Left lobe of liver (tissue), 2 donors: ENCODE measurements at places on chromosomes 3 and 15.

DNA sequence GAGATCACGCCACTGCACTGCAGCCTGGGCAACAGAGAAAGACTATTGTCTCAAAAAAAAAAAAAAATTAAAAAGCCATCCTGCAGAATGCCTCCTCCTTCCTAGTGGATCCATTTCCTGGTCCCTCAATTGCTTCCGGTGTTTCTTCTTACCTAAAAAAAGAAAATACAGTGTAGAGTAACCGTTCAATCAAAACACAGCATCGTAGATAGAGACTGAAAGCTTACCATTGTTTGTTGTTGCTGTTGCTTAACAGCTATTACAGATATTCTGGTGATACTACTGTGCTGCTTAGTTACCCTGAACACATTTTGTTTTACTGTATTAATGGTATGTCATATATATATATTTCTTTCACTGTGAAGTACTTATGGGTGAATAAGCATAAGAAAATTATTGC is 105.5 kb upstream of the LRRFIP2 start:
- no peak for DNase-seq

- no peak for DNase-seq
Measured at GRCh38 chr3:23314981-23315762, 112.0 kb downstream of the UBE2E2 start.

- DNase-seq = peak; percentile 86
Measured at GRCh38 chr3:125437631-125438435, 62.7 kb upstream of the ZNF148 start.

DNA sequence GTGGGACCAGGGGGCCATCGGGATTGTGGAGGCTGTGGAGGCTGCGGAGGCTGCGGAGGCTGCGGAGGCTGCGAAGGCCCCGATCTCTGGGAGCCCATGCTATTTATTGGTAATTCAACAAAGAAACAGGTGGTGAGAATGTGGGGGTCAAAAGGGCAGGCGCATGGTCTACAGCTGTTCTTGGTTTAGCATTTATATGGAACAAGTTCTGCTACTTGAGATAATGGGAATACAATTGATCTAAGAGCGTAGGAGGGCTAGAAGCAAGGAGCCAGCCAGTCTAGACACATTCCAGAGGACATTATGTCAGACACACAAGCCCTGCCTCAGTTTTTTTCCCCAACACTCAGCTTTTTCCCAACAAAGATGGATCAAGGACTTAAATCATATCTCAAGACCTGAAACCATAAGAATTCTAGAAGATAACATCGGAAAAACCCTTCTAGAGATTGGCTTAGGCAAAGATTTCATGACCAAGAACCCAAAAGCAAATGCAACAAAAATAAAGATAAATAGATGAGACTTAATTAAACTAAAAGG is 20.1 kb downstream of the C3orf80 start:
- DNase-seq = no peak

GRCh38 chr15:82804575-82804949 is 1.3 kb downstream of the FSD2 start:
- no peak for DNase-seq

DNA sequence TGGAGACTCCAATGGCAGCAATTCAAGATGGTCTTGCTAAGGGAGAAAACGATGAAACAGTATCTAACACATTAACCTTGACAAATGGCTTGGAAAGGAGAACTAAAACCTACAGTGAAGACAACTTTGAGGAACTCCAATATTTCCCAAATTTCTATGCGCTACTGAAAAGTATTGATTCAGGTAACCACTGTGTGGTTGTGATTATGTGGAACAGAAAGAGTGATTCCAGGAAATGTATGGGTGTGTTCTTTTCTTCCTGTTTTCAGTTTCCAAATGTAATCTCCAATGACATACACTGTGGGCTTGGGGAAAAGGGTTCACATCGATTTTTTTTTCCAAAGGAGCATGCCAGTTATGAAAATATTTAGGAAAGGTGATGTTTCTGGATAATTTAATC is 10.9 kb downstream of the SCG3 start:
- no peak for DNase-seq

DNA sequence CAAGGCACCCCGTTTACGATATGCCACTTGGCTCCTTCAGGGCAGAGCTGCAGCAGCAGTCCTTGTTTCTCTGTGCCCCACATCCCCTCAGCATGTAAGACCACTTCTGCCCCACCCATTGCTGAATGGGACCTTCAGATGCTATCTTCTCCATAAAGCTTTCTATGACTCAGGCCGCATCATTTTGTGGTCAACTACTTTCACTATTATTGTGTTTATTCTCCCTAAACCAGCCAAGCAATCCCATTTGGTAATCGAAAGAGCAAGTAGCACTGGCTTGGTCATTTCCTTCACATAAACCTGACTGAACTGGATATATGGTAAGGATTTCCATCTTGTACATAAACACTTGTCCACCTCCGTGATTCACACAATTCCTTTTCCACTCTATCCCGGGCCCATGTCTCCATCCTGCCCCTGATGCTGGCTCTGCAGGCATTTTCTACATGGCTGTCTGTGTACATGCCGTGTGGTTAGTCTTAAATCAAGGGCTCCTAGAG is 25.7 kb downstream of the LIPC start:
- DNase-seq = no peak

- DNase-seq = no peak
Measured at GRCh38 chr3:128311441-128311844, 155.2 kb downstream of the DNAJB8 start.

- DNase-seq = no peak
Measured at GRCh38 chr15:69127306-69127705, 33.1 kb upstream of the GLCE start.

DNA sequence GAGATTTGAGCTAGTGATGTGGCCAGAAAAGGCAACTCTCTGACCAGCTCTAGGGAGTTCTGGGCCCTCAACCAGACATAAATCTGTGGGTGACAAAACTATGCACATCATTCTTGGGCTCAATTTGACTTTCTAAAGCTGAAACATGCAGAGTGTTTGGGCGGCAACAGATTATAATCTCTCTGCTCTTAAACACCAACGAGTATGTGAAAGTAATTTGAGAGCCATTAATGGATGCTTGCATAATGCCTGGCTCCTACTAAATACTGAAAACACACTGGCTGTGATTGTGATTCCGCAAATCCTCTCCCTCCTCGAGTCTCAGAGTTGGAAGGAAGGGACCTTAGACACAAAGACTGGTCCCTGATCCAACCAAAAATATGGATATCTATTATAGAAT is 186.7 kb downstream of the UACA start:
- DNase-seq = no peak

- DNase-seq = no peak
Measured at GRCh38 chr3:46020766-46021510, 6.3 kb downstream of the XCR1 start.

DNA sequence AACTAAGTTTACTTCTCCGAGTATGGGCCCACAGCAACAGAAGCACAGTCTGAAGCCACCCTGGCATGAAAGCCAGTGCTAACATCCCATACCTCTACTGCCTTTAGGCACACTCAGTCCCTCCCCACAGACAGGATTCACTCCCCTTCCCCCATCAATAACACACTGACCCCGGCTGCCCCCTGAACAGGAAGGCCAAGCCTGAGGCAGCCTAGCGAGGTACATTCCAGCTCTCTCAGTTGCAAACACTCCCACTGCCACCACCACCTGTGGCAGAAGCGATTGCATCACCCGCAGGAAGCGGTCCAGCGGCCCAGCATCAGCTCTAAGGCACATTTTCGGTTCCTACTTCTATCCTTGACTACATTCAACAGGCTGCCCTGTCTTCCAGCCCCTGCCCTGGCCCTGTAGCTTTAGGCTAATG is 7.0 kb upstream of the BMF start:
- DNase-seq = peak; percentile 74

GRCh38 chr15:60478566-60479360 is at the start of gene ICE2:
Gene ICE2, minus strand, starts transcription at chr15:60479142. Its CDS starts 1,165 bp downstream, at chr15:60477977.
- DNase-seq = peak; percentile 96

GRCh38 chr3:194137506-194138474 is 1.8 kb downstream of the HES1 start:
- peak; percentile 97 for DNase-seq

DNA sequence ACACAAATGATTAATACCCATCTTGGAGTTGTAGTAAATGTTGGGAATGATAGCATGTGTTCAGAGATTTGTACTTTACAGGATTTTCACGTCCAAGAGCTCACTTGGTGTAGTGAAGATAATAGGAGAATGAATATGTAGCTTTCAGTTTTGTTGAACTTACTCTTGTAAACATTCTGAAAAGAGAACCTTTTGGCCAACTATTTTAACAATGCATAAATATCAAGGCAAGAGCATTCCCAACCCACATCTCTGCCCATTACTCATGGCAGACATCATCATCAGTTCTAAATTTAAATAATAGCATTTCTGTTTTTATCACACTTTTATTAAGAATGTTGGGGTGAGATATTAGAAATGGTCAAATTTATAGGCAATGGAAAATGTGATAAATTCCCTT is 465.2 kb upstream of the TPRG1 start:
- no peak for DNase-seq

GRCh38 chr15:29681166-29681845 is 141.0 kb downstream of the TJP1 start:
- DNase-seq = peak; percentile 28

DNA sequence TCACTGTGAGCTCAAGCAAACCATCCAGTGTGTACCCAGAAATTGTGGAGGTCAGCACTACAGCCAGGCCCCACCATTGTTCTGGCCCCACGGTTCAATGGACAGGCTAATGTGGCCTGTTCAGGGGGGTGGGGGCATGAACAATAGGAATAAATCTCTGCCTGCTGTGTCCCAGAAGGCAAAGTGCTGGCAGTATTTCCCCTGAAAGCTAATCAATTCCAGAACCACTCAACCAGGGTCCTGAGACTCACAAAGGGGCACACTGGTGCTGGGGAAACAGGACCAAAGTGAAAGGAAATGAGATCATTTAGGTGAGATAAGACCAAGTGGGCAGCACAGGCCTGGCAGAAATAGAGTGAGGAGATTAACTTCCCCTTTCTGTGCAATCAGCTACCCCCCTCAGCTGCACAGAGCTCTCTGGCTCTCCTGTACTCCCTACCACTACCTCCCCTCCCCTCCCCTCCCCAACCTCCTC is 11.5 kb downstream of the CRYGS start:
- no peak for DNase-seq

DNA sequence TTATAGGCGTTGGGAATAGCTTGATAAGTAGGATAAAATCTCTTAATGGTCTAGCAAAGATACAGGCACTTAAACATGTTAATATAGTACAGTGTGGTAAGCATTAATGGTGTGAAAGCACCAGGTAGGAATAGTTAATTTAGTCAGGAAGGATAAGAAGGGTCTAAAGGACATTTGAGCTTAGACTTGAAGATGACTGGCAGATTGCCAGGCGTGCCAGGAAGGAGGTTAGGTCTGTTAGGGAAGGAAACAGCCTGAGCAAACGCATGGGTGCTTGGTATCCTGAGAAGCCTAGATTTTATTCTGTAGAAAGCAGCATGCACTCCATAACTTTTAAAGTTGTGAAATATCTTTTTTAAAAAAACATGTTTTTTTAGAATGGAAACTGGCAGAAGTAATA is 17.7 kb downstream of the SEC62 start:
- DNase-seq = no peak

DNA sequence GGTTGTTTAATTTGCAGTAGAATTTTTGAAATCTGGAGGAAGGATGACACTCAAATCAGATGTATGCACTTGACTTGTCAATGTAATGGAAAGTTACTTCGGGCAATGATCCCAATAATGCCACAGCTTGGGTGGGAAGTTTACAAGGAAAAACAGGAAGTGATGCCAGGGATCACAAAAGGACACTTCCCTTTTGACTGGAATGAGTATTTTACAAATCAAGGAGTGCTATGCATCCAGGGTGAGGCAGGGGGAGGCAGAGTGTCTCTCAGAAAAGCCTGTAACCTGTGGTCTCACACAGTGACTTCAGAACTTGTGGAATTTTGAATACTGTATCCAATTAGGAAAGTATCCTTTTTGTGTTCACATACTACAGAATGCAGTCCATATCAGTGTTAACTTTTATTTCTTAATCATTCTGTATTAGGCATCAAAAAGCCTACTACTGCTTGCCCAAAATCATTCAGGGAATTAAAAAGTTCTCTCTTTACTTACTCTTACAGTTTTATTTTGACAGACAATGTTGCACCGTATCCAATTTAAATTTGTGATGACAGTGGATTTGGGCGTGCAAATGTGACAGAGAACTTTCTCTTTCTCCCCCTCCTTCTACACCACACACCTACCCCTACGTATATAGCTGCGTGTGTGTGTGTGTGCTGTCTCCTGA is 445.1 kb downstream of the MECOM start:
- DNase-seq = no peak

- DNase-seq = no peak
Measured at GRCh38 chr3:11604139-11604892, 39.4 kb downstream of the VGLL4 start.

DNA sequence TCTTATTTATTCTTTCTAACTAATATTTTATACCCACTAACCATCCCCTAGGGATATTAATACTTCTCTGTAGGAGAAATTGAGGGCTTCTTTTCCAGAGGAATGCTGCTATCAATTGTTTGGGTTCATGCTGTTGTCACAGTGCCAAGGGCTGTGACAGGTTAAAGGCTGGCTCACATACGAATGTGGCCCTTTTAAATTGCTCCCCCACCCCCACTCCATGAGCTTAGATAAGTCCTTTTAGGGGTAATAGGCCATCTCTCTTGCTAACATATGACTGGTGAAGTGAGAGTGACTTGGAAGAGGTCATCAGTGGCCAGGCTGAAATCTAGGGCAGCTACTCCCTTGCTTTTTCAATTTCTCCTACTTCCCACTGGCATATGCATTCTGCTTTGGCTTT is 121.9 kb upstream of the DPH6 start:
- no peak for DNase-seq

DNA sequence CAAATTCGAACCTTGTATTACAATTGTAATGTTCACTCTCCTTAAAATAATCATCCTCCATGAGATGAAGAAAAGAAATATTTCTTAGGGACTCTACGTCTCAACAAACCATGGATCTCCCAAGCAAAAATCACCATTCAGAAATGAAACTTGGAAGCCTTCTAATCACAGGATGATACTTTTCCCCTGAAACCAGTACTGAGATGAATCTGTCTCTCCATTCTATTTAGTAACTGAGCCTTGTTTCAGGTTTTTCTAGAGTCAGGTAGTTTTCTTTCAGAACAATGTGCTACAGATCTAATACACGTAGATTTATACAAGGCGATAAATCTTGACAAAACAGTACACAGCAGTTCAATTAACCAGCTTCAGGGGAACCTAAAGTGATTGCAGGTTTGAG is 660.1 kb upstream of the CBLB start:
- DNase-seq = no peak

- DNase-seq = no peak
Measured at GRCh38 chr15:77031376-77032050, 36.6 kb downstream of the PSTPIP1 start.

GRCh38 chr3:170730071-170730812 is 139.8 kb downstream of the RPL22L1 start:
- DNase-seq = no peak

DNA sequence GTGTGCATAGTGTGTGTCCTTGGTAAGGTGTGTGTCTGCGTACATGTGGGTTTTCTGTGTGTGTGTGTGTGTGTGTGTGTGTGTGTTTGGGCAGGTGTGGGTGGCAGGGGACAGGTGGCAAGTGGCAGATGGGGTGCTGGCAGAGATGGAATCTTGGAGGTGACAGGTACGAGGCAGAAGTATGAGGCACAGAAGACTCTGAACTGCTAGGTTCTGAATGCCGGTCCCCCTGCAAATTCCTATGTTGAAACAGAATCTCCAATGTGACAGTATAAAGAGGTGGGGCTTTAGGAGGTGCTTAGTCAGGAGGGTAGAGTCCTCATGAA is 29.8 kb downstream of the SRPRB start:
- no peak for DNase-seq
